Stimulated activated CD8-positive, alpha-beta memory T cell treated with anti-CD3 and anti-CD28 coated beads, Interleukin-15, amount 100 ng/mL, for 24 hours (primary cell): ENCODE measurements at places on chromosomes 5 and 9.

GRCh38 chr9:69549310-69550202 is 122.6 kb downstream of the APBA1 start:
- DNase-seq, result no peak

DNA sequence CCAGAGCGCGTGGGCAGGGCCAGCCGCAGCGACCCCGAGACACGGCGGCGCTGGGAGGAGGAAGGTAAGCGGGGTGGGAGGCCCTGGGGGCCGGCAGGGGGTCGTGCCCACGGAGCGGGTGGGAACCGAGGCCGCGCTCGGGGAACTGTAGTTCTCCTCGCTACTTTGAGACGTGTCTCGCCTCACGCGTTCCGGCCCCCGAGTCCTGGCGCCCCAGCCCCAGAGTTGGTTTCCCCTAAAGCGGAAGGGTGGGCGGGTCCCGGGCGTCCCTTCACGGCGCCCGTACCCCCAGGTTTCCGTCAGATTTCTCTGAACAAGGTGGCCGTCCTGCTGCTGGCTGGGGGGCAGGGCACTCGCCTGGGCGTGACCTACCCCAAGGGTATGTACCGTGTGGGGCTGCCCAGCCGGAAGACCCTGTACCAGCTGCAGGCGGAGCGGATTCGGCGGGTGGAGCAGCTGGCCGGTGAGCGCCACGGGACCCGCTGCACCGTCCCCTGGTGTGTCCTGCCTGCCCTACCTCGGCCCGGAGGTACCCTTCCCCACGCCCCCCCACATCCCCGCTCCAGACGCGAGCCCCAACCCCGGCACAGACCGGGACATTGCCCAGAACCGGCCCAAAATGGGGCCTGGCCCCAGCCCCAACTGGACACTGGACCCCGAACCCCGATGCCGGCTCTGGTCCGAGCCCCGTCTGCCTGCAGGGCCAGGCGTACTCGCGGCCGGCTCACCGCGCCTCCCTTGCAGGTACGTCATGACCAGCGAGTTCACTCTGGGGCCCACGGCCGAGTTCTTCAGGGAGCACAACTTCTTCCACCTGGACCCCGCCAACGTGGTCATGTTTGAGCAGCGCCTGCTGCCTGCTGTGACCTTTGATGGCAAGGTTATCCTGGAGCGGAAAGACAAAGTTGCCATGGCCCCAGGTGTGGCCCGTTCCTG is 709 bp downstream of the UAP1L1 start:
- DNase-seq, result no peak

DNA sequence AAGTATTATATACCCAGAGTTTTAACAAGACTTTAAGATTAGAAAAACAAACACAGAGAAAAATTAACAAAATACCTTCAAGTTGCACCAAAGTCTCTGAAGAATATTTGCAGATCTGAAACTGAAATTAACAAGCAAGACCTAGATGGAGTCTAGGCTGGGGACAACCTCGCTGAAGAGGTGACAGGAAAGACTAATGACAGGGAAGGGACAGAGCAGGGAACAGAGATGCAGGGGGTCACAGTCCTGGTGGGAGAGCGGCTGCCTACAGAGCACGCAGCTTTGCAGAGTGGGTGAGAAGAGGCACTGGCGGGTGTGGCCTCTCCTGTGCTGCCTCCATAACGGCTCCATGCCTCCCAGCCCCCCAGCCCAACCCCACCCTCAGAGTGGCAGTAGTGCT is 13.5 kb downstream of the RETREG1 start:
- DNase-seq, result no peak

GRCh38 chr9:79145442-79145841 is 426.3 kb upstream of the TLE4 start:
- DNase-seq, result no peak

GRCh38 chr9:28607843-28608242 is 1034.6 kb upstream of the C9orf72 start:
- DNase-seq, result no peak

DNA sequence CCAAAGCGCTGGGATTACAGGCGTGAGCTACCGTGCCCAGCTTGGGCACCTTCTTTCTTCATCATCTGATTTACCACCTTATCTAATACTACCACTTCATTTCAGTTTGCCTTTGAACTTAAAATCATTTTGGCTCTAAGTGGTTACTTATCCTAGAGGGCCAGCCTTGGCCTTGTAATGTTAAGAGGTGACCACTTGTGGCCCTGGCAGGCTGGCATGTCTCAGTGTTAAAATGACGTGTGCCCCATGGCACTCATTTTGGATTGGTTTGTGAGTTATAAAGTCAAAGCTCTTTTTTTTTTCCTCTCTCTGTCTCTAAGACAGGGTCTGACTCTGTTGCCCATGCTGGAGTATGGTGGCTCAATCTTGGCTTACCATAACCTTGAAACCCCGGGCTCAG is 17.8 kb downstream of the HABP4 start:
- no peak for DNase-seq

DNA sequence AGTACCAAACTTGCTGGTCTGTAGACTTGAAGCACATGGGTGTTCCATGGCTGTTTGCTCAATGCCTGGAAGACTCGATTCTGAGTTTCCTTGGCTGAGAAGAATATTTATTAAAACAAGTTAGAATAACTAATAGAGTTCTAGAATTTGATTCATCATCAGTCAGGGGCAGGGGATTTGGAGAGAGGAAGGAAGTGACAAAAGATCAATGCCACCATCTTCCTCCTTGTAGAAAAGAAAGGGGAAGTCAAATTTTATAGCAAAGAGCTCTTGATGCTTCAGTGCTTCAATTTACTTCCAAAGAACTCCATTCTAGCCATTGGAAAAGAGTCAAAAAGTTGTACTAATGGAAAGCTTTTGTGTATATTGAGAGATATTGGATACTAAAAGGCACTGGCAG is 236.3 kb downstream of the MCTP1 start:
- no peak for DNase-seq

DNA sequence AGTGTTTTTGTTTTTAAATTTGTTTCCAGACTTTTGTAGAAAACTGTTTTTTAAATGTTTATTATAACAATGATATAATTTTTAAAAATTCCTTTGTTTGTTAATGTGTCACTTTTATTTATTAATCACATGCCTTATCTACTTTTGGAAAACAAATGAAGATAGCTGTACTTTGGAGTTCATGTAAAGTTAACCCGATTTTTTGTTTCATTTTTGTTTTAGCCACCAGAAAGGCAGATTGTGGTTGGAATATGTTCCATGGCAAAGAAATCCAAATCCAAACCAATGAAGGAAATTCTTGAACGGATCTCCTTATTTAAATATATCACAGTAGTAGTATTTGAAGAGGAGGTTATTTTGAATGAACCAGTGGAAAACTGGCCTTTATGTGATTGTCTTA is 13.1 kb downstream of the PPIP5K2 start:
- DNase-seq, result no peak

GRCh38 chr5:186091-187041 is 4.9 kb upstream of the LRRC14B start:
- no peak for DNase-seq

- no peak for DNase-seq
Observed at GRCh38 chr5:79800979-79801827, 111.6 kb downstream of the CMYA5 start.

- DNase-seq, result no peak
Observed at GRCh38 chr9:123562844-123563346, 206.9 kb downstream of the CRB2 start.

GRCh38 chr5:135015942-135016341 is 18.1 kb downstream of the PITX1 start:
- no peak for DNase-seq

DNA sequence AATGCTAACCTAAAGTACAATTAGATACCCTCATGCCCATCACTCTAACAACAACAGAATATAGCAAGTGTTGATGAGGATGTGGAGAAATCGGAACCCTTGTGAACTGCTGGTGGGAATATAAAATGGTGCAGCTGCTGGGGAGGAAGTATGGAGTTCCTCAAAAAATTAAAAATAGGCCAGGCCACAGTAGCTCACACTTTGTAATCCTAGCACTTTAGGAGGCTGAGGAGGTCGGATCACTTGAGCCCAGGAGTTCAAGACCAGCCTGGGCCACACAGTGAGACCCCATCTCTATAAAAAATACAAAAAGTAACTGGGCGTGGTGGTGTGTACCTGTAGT is 18.0 kb upstream of the MRNIP start:
- no peak for DNase-seq

- no peak for DNase-seq
Observed at GRCh38 chr5:170171811-170172210, 61.0 kb upstream of the C5orf58 start.

- DNase-seq, result no peak
Observed at GRCh38 chr9:91073811-91074771, 272.5 kb downstream of the SYK start.

GRCh38 chr5:96199713-96200183 is 233.3 kb downstream of the PCSK1 start:
- no peak for DNase-seq

- no peak for DNase-seq
Observed at GRCh38 chr5:17081142-17081541, 136.3 kb upstream of the BASP1 start.

DNA sequence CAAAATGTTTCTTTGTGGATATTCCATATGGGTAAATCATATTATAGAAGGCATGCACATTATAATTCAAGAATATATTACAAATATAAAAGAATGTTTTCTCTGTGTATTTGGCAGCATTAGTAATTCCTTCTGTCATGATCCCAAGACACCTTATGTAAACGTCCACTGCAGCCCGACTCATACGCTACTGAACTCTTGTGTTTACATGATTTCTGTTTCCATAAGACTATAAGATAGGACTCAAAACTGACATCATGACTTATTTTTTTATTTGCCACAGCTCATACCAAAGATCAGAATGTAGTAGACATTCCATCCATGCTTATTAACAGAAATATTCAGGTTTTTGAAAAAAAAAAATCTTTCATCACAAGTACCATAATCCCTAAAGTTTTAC is 234.1 kb downstream of the AP3B1 start:
- no peak for DNase-seq

GRCh38 chr5:119322948-119323537 is 32.8 kb upstream of the TNFAIP8 start:
- DNase-seq, result no peak

GRCh38 chr5:56625541-56625940 is 189.8 kb upstream of the MAP3K1 start:
- no peak for DNase-seq

GRCh38 chr5:14135621-14136020 is 7.5 kb upstream of the TRIO start:
- DNase-seq, result no peak

DNA sequence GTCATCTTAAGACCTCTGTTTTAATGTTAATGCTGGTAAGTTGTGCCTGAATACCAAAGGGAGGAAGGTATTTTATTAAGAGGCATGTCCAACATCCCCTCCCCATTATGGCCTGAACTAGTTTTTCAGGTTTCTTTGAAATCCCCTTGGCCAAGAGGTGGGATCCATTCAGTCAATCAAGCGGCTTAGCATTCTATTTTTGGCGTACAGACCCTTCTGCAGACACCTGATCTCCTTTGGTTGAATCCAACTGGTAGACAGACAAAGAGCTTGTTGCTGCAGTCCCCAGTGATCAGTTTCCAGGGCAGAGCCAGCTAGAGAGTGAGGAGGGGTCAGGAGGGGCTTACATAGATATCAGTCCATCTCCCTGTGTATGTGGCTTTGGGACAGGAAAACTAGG is 7.9 kb upstream of the KCNMB1 start:
- DNase-seq, result no peak

DNA sequence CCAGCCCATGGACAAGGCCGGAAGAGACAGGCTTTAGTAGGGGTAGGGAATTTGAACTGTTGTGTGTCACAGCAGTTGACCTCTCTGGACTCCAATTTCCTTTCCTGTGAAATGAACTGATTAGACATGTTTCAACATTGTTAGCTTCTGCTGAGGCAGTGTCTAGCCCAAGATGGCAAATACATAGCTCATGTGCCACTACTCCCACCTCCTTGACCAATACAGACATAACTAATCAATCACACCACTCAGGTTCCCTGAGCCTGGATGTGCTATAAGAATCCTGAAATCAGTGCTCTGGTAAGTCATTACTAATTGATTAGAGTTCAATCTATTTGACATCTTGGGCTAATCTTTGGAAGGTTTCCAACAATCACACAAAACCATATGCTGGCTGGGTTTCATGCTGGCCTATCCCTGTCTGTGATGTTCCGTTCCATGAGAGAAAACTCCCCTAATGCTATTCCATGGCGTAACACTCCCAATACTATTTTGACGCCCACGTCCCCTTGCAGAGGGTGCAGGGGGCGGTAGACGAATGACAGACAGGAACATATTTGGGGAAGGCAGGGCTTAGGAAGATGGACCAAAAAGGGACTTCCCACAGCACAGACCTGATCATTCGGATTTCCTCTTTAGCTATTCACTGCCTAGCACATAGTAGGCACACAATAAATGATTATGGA is 95.2 kb downstream of the PDE6A start:
- no peak for DNase-seq
